Retinal pigment epithelial cell (primary cell): ENCODE measurements at places on chromosomes 1 and 21.

DNA sequence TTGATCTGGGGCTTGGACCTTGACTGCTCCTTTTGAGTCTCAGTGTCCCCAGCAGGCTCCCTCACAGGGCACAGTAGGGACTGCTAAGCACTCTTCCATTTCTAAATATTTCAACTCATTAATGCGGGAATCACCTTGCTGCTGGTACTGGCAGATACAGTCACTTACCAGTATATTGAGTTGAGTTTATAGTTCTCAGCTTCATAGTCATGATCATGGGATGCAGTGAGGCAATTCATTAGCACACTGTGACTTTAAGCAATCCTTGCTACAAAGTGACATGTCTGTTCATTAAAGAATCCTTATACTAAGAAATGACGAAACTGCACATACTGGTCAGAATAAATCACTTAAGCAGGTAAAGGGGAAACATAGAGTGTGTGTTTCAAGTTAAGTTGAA is 240.8 kb downstream of the SPATA17 start:
- peak; percentile 73 for DNase-seq

GRCh38 chr1:161978011-161978790 is 45.5 kb downstream of the OLFML2B start:
- no peak for DNase-seq

DNA sequence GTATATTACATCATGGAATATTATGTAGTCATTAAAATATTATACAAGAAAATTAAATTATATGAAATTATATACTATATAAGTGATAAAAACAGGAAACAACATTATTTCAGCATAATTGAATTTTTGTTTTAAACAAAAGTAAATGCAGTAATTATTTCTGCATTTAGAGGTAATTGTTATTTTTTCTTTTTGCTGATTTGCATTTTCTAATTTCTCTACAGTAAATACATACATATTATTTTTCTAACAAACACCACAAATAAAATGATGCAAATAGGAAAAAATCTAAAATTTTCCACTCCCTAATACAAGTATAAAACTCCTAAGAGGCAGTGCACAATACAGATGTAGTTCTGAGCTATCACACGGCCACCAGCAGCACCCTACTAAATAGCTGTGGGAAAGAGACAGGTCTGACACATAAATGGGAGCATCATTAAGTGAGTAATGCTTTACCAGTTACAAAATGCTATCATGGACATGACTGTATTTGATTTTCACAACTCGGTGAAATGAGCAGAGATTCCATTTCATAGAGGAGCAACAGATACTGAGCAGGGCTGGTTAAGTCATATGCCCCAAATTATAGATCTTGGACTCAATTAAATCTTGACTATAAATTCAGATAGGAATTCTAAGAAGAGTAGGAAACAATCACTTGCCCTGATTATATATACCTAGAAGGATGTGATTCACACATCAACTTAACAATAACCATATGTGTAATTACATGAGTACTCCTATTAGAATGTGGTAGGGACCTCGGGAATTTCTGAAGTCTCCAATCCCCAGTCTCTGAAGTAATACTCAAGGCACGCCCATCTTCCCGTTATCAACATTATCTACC is 49.0 kb downstream of the NRIP1 start:
- no peak for DNase-seq

GRCh38 chr1:33387625-33388024 is 43.3 kb downstream of the PHC2 start:
- DNase-seq, result no peak

DNA sequence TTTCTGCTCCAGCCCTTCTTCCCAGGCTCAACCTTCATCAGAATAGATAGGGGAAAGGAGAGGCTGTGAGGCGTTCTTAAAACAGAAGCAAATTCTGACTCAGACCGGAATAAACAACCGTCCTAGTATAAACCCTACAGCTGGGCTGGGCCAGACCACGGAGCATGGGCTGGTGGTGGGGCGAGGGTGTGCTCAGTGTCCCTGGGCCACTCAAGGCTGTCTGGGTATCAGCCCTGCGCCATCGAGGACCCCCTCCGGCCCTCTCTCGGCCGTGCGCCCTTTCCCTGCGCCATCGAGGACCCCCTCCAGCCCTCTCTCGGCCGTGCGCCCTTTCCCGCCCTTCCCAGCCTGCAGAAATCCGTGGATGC is 36.0 kb downstream of the CAPN2 start:
- no peak for DNase-seq

DNA sequence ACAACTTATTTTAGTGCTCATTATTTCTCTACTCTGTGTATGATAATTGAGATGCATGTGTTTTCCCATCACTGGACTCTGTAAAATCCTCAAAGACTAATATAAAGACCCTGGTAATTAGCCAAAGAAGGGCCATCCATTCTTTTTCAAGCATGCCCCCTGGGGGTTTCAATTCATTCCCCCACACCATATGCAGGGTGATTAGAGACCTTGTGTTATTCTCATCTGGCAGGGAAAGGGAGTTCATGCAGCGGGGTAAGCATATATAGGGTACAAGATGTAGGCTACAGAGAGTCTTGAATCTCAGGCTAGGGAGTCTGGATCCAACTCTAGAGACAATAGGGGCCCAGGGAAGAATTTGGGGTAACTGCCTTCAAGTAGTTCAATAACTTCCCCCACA is 166.5 kb downstream of the TNR start:
- no peak for DNase-seq

GRCh38 chr1:73756817-73757216 is 441.2 kb downstream of the LRRIQ3 start:
- DNase-seq, result no peak

GRCh38 chr1:100538913-100539835 is 1.2 kb downstream of the GPR88 start:
- no peak for DNase-seq

DNA sequence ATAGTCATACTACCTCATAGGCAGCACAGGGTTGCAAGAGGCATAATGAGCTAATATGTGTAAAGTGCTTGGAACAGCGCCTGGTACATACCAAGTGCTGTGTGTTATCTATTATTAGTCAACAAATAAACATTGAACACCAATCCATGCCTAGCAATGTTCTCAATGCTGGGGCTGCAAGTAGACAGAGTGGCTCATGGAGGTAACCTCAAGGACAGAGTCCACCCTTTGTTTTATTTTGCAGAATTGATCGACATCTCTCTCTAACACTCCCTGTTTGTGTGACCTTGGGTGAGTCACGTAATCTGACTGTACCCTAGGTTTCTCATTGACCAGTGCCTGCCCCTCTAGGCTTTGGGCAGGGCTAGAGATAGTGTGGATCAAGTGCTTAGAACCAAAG is 164.0 kb upstream of the KLHDC7A start:
- no peak for DNase-seq
